Forelimb muscle (tissue), 1 donor: ENCODE measurements at places on chromosomes 7 and 10. TPM values are rescaled to one million over a fixed set of nuclear protein-coding genes. Genes with fewer than 3 reads are reported as not detected.

DNA sequence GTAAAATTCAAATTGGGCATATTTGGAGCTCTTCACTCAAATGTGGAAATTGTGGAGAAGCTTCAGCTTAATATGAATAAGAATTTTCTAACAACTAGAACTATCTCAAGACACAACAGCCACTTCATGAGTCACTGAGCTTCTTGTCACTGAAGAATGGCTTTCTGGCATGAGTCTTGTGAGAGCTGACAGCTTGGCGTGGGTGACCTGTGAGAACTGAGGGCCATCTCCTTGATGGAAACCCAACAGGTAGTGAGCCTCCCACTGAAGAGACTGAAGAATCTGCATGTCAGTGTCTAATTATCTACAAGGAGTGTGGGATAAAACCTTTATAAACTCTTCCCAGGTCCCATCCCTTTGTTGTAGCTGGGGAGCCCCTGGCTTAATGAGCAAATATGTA lies 66.0 kb downstream of the CLEC2L start:
- DNase-seq: no peak

DNA sequence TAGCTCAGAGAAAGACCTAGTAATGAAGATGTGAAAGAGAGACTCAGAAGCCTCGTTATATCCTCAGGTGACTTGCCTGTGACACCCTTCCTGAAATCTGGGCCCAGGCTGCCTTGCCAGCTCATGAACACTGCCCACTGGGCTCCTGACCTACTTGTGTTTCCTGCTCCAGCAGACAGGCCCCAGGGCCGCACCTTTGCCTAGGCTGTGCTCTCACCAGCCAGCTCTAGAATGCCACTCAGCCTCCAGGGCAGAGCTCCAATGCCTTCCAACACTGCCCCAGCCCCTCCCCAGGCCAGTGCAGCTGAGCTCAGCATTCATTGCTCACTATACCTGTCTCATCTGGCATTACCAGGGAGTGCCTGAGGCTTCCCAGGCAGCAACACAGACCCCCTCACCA lies 94.3 kb downstream of the DLG5 start:
- DNase-seq: no peak

GRCh38 chr10:49298671-49298982 lies 343 bp upstream of the C10orf71 start:
- DNase-seq: no peak

DNA sequence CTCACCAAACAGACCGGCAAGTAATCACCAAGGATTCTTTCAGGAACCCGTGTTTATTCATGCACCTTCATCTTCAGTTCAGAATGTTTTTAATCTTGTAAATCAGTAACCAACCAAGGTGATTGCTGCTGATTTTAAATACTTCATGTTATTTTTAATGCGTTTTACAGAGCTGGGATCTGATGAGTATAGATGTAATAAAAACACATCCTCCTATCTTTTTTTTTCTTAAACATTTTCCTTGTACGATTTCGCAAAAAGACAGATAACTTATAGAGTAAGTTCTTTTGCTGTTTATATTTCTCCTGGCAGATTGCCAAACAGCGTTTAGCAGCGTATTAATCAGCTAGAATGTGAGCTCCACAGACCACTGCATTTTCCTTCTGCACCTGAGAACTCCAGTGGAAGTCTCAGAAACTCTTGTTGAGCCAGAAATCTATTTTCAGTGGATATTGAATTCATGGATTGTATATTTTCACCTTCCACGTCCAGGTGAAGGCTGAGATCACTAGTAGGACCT lies 397.8 kb upstream of the NRP1 start:
- DNase-seq: no peak

- DNase-seq: no peak
These were observed 60.9 kb downstream of the COBL start for GRCh38 chr7:51255536-51256208.

GRCh38 chr10:61919646-61920215 lies 18.2 kb downstream of the ARID5B start:
- no peak for DNase-seq

DNA sequence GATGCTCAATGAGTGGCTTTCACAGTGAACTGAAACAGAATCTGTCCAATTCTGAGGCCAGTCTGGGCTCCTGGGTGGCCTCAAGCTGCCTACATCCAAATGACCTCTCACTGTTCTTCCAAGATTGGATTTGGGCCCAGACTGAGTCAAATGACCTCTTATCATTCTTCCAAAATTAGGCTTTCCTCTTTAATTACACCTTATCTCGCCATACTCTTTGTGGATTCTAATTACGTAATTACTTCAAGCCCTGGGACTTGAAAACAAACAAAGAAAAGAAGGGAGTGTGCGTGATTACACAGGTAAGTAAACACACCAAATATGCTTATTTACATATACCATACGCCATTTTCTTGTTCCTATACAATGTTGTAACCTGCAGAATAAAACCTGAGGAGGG lies 18.8 kb downstream of the SORBS1 start:
- no peak for DNase-seq

- DNase-seq: no peak
These were observed 65.9 kb downstream of the GOLGA7B start for GRCh38 chr10:97915346-97916131.

- DNase-seq: no peak
These were observed 114.9 kb upstream of the GPR26 start for GRCh38 chr10:123551259-123551658.

- DNase-seq: no peak
These were observed 39.4 kb upstream of the SH2D4B start for GRCh38 chr10:80498078-80498832.

DNA sequence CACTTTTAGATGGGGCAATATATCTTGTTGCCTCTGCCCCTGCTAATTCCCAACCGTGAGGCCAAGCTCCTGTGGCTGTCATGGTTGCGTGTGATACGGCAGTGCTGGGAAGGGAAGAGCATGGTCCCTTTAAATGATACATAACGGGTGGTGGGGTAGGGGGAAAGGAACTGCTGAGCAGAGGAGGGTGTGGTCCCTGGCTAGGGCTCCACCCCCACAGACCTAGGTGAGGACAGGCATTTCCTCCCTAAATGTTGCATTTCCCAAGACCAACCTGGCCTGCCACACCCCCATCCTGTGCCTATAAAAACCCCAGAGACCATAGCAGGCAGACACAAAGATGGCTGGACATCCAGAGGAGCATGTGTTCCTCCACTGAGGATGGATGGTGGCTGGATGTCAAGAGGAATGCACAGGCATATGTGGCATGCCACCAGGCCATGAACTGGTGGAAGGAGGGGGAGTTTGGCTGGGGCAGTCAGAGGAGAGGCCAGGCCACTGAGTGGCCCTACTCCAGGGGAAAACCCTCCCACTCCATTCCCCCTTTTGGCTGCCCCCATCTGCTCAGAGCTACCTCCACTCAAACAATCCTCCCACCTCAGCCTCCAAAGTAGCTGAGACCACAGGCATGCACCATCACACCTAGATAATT lies 104.0 kb downstream of the PLXDC2 start:
- no peak for DNase-seq

GRCh38 chr7:157671358-157672255 lies 334.8 kb downstream of the DNAJB6 start:
- DNase-seq: no peak

DNA sequence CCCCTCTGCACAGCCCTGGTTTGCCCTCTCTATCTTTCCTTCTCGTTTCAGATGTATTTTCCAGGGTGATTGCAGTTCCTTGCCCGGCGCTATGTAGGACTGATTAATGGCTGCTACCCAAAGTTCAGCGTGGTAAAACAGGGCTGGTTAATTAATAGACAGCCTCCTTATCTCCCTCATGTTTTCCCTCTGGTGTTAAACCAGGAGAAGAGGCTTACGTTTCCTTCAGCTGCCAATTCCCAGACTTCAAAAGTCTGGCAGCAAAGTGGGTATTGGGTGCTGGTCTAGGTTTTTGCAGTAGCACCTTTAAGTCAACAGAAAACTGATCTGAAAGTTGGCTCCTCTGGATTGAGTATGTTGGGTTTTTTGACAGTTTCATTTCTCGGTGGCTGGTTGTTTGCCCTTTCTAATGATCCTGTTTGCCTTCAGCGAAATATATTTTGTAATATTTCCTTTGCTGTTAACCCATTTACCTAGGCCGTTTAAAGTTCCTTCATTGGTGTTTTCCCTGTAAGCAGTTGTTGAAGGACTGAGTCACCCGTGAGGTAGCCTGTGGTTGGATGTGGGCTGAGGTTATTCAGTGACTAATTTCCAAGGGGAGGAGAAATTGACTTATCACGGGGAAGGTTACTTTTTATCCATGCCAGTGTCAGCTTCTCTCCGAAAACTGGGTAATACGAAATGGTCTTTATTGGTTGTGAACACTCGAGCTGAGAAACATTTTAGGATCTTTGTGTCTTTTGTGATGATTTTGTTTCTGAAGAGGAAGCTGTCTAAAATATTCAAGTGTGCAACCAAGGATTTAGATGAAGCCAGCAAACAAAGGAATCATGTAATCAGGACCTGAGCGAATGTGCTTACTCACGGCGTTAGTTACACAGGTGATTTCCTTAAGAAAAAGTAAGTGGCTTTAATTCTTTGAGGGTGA lies 257.2 kb downstream of the KIAA1217 start:
- no peak for DNase-seq

- no peak for DNase-seq
These were observed 2.4 kb downstream of the BRI3 start for GRCh38 chr7:98283887-98284222.

DNA sequence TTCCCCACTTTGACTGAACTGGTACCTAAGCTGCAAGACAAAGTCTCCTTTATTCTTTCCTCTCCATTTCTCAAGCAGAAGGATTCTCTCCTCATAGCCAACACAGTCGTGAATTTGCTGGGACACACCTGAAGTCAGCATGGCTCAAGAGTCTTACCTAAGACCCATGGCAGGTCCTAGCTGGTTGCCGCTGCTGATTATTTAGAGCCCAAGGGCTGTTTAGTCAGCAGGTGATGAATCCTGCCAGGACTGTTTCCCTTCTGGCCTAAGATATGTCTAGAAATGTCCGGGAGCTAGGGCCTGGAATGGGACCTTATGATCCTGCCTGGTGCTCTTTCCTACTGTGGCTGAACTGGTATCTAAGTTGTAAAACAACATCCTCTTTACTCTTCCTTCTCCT lies 82.8 kb downstream of the AHCYL2 start:
- DNase-seq: no peak

DNA sequence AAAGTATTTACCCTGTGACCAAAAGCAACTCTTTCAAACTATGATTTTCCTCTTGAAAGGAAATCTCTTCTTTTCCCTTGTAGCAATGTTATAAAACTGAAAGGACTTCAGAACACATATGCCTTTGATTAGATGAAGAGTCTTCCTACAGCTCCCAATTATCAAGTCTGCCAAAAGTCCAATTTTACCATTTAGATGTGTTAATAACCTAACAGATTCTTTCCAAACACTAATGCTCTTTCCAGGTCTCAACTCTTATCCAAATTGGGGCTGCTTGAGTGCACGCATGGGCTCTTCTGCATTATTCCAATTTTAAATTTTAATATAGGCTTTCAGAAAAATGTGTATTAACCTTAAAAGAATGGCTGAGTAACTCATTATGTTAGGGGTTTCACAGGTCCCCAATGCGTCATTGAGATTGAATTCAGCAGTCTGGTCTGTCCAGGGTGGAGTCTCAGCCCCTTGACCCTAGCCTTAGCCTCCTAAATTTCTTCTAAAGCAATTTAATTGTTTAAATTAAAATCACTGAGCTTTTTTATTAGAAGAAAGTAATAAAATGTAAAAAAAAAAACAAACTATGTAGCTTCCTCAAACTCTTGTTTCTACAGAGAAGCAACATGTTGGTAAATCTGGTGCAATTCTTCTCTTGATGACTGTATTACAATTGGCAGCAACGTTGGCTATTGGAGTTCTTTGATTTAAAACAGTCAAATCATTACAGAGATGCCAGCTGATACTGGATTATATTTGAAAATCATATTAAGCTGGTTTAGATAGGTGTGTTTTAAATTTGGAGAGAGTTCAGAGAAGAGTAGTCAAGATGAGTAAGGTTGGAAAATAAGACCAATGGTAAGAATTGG lies 170.4 kb downstream of the DKK1 start:
- DNase-seq: no peak

DNA sequence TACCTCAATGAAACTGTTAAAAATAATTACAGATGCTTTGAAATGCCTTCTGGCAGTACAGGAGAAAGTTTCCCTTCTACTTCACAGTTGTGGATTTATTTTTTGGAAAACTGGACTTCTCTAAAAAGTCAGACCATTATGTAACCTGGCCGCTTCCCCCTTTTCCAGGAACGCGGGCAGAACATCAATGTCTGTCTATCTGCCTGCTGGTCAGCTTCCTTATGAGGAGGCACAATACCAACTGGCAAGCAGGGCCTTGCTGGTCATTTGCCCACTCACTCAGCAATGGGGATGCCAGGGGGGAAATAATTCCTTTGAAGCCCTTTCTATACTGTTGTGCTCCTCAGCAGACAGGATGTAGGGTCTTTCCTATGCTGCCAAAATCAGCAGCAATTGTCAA lies 22.5 kb upstream of the ADRB1 start:
- no peak for DNase-seq

GRCh38 chr7:107045195-107045960 lies 873 bp downstream of the PRKAR2B start:
- DNase-seq: no peak

DNA sequence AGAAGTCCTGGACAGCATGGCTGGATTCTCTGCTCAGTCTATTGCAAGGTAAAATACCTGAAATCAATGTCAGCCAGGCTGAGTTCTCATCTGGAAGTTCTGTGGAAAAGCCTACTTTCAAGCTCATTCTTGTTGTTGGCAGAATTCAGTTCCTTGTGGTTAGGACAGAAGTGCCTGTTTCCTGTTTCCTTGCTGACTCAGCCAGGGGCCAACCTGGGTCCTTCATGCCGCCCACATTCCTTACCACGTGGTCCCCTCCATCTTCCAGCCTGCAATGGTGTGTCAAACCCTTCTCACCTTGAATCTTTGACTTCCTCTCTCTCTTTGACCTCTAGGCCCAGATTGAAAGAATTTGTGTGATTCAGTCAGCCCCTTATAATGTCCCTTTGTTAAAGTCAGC lies 197.1 kb upstream of the STK17A start:
- DNase-seq: no peak

GRCh38 chr10:82212753-82213152 lies 337.8 kb downstream of the NRG3 start:
- no peak for DNase-seq

DNA sequence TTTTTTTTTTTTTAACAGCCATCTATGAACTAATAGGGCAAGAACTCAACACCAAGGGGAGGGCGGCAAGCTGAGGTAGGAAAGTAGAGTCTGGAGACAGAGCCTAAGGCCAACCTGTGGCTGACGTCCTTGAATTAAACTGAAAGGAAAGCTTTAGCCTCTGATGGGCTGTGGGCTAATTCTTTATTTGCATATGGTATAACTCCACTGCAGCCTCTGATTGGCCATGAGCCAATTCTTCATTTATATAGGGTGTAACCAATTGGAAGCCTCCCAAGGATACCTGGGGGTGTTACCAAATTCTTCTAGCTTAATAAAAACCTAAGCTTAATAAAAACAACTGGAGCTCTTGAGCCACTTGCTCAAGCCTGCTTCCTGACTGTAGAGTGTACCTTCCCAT lies 10.3 kb downstream of the TYW1 start:
- no peak for DNase-seq

GRCh38 chr7:11655642-11656041 lies 176.4 kb downstream of the THSD7A start:
- DNase-seq: no peak

CELF2 gene
- 70.1 TPM for polyA plus RNA-seq

GNGT1 gene
- not detected for polyA plus RNA-seq

TACR2 gene
- 0.59 TPM for polyA plus RNA-seq

PTPRN2 gene
- polyA plus RNA-seq: 1.7 TPM

ADRA2A gene
- polyA plus RNA-seq: 4.4 TPM

GTF2I gene
- polyA plus RNA-seq: 166 TPM

KIF20B gene
- 5.3 TPM for polyA plus RNA-seq
